Sciatic nerve (tissue), 2 donors: ENCODE measurements at places on chromosomes 2 and 18.

DNA sequence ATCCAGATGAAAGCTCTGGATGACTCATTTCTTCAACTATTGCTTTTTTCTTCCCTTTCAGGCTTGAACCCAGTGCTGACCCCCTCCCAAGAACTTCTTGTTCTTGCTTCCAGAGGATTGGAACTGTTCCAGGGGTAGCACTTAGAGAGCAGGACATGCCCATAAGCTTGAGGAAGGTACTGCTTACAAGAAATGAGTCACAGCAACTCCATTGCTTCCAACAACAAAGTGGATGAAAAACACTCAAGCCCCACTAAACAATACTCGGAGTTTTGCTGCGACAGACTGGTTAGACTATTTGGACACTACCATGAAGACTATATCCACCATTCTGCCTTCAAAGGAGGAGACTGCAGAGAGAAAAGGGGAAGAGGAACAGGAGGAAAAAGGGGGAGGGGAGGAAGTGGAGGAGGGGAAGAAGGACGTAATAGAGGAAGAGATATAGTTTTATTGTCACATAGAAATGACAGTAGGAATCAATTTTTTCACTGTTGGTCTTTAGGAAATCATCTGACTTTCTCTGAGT is 1.6 kb upstream of the EPC2 start:
- no peak for DNase-seq

- no peak for DNase-seq
These were observed 44.6 kb downstream of the TMEFF2 start for GRCh38 chr2:192150166-192150565.

DNA sequence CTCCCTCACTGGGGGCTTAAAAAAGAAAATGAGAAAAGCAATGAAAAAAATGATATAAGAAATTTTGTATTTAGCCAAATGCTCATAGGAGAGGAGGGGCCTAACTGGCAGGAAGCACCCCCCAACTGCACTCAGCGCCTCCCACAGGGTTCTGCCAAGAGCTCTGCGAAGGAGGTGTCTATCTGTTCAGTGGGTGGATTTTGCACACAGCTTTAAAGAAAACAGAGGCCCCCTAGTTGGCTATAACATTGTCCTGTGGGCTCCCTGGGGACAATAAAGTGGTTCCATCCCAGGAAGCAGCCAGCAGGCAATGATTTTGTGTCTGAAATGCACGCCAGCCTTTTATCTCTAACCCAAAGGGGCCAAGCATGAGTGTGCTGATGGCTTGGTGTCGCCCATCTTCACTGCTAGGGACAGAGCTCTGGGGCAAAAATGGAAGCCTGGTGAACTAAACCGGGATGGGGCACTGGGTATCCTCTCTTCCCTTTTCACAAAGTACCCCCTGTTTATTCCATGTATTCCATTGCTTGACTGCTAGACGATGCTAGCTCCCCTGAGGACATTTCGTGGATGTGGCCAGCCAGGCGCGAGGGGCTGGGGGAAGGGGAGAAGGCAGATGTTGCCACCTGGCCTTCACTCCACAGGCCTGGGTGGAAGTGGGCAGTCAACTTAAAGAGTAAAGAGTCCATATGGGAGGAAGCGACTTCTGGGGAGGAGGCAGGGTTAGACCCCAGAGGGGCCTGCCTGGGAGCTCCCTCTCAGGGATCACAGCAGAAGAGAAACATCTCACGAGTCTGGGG is 205.7 kb downstream of the CYP26B1 start:
- peak; percentile 36 for DNase-seq

GRCh38 chr2:206804326-206804725 is 38.9 kb downstream of the FASTKD2 start:
- DNase-seq, result no peak

DNA sequence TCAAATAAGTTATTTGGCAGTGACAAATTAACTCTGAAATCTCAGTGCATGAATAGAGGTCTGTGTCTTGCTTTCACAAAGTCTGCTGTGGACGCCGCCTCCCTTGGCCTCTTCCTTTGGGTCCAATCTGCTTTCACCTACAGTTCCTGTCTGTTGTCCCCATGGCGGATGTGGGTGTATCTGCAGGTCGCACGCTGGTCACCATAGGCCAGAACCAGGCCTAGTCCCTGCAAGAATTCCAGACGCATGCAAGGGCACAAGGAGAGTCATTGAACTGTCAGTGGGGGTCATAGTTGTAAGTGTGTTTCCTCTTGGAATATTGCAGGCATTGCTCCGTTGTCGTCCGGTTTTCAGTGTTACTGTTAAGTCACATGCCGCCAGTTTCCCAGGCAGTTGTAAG is 7.4 kb downstream of the SOCS6 start:
- DNase-seq, result no peak
